ENCODE measurements at places on chromosomes 5 and 9.

DNA sequence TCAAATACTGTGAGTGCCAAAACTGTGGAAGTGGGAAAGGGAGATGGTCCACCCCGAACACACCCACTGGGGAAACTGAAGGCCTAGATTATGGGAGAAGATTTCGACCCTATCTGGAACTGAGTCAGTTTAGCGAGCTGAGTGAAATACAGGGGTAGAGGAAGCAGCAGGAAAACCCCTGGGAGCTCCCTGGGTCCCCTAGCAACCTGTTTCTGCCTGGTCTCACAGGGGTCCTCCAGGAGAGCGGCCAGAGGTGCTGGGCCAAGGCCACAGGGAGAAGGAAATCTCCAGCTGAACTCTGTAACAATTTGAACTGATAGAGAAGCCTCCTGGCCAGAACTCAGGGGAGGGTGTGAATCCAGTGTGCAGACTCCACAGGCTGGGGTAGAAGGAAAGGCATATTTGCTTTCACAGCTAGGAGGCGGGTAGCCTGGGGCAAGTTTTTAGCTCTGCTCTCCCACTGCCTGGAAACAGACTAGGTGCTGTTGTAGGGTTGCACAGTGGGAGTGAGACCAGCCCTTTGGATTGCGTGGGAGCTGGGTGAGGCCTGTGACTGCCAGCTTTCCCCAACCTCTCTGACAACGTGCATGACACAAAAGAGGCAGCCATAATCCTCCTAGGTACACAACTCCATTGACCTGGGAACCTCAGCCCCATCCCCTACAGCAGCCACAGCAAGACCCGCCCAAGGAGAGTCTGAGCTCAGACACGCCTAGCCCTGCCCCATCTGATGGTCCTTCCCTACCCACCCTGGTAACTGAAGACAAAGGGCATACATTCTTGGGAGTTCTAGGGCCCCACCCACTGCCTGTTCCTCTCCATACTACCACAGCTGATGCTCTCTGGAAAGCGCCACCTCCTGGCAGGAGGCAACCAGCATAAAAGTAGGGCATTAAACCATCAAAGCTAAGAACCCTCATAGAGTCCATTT, 78.8 kb upstream of the GPBP1 start:
- DNase-seq = no peak

- peak; percentile 25 for DNase-seq
Measured at GRCh38 chr9:121992571-121993212, 100.4 kb downstream of the TTLL11 start.

DNA sequence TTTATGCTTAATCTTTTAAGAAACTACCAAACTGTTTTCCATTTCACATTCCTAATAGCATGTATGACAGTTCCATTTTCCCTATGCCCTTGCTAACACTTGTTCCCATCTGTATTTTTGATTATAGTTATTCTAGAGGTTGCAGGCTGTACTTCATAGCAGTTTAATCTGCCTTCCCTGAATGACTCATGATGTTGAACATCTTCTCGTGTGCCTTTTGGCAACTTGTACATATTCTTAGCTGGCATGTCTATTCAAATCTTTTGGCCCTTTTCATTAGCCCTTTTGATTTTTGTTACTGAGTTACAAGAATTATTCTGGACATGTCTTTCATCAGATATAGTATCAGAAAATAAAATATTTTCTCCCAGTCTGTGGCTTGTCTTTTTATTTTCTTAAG, 320.3 kb downstream of the DIRAS2 start:
- no peak for DNase-seq

GRCh38 chr9:6049798-6050197, 34.4 kb upstream of the RANBP6 start:
- no peak for DNase-seq

DNA sequence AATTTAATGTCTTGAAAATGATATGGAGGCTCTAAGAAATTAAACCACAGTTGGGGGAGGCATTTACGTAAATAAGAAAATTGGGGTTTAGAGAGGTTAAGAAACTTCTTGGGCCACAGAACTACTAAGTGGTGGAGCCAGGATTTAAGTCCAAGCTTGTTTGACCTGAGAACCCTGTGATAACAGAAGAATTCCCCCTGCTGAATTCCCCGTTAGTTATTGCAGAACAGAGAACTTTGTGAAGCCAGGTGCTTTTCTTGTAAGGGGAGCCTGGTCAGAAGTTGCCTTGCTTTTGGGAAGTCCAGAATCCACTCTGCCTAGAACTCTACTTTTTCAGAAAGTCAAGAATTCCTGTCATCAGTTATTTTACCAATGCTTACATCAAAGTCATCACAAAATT, 309.3 kb upstream of the SEMA6A start:
- no peak for DNase-seq

DNA sequence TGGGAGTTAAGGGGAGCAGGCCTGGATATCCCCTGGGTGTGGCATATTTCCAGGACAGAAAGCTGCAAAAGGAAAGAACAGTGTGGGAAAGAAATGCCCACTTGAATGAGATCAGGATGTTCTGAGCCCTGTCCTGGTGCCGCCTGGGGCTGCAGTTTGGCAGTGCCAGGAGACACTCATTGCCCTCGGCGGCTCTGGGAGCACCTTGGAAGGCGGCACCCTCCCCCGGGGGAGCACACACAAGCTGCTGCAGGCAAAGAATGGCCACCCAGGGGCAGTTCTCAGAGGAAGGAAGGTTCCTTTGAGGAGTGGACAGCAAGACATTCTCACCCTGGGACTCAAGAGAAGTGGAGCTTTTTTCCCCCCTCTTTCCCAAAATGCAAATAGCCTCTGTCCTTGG, 305.3 kb downstream of the NTRK2 start:
- DNase-seq = no peak

DNA sequence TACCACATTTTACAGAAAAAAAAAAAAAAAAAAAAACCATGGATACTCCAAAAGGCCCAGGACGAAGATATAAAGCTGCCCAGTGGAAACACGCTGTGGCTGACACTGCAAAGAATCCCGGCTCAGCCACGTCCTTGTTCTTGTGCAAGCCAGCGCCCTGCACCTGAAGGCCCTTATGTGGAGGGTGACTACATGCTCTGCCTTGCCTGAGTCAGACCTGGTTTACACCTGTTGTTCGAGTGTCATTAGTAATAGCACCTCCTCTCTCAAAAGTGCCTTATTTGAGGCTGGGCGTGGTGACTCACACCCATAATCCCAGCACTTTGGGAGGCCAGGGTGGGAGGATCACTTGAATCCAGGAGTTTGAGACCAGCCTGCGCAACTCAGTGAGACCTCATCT, 54.3 kb upstream of the ZSWIM6 start:
- no peak for DNase-seq

DNA sequence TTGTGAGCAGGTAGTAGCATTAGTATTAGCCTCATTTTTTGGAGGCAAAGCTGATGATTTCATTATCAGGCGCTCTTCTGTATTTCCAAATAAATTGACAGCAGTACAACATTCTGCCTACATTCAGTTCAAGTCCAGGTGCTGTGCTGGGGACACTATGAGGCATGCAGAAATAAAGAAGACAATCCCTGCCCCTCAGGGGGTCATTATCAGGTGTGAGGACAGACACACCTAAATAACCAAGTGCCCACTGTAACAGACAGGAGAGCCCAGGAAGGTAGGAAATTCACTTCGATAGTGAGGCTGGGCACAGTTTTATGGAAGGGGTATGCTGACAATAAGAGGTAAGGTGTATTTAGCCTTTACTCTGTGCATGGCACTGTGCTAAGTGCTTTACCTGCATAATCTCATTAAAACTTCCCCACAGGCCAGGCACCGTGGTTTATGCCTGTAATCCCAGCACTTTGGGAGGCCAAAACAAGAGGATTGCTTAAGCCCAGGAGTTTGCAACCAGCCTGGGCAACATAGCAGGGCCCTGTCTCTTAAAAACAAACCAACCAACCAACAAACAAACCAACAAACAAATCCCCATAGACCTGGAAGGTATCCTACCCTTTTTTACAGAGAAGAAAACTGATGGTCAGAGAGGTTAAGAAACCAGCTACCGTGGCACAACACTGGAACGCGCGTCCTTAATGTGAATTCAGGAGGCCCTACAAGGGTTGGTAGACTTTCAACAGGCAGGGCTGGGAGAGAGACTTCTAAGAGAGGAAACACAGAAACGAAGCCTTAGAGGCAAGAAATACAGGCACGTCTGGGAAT, 17.5 kb upstream of the GPX3 start:
- no peak for DNase-seq

DNA sequence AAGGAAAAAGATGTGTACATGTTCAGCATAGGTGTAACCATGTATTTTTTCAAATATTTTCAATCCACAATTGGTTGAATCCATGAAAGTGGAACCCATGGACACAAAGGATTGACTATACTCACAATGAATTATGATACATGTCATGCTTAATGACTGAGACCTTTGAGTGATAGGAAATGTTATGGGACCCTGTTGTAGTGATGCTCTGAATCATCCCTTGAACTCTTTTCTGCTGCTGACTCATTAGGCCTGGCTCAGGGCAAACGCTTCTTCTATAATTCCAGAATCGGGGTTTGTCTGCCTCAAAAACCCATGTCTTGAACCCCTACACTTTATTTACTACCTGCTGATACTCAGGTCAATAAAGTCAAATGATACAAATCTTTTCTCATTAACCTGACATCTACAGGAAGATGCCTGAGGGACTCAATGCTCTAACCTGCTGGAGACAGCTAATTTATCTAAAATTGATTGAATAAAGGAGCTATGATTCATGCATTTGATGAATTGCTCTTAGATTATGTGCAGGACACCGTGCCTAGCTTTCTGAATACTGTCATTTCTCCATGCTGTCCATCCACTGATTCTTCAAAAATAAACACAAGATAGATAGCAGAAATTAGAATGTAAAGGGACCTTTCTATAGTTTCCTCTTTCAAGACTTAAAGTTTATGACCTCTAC, 260.1 kb downstream of the PRELID2 start:
- no peak for DNase-seq

- DNase-seq = no peak
Measured at GRCh38 chr9:12784461-12785259, 9.8 kb downstream of the LURAP1L start.

DNA sequence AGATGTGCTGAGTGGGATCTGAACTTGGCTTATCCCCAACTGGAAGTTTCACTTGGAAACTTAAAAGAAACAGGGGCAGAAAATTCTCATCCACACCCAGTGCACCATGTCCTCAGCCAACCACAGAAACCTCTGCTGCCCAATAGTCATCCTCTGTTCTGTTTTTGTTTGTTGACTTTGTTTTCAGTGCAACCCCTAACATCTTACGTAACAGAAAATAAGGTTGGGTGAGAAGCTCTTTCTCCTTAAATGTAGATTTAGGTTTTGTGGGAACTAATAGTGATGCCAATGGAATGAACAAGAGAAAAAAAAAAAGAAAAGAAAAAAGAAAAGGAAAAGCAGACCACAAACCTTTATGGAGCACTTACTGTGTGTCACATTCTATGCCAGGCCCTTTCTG, 262.8 kb downstream of the PAPPA start:
- DNase-seq = no peak

GRCh38 chr5:38905516-38905915, 59.7 kb downstream of the OSMR start:
- DNase-seq = no peak

DNA sequence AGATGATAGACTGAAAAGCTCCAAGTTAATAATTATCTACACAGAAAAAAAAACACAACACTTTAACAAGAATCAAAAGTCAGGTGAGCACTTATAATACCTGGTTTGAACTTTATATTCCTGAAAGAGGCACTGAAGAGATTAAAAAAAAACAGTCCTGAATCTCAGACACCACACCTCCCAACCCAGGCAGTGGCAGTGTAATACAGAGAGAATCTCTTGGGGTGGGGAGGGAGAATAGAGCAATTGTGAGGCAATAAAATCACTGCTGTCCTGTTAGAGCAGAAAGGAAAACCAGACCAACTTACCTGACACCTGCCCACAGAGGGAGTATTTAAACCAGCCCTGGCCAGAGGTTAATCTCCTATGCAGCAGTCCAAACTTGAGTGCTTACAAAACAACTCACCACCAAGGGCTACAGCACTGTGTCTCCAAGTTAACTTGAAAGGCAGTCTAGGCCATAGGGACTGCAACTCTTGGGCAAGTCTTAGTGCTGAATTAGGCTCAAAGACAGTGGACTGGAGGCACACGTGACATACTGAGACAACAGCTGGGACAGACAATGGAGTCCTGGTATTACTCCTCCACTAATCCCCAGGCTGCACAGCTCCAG, 54.2 kb downstream of the SLCO4C1 start:
- DNase-seq = no peak

DNA sequence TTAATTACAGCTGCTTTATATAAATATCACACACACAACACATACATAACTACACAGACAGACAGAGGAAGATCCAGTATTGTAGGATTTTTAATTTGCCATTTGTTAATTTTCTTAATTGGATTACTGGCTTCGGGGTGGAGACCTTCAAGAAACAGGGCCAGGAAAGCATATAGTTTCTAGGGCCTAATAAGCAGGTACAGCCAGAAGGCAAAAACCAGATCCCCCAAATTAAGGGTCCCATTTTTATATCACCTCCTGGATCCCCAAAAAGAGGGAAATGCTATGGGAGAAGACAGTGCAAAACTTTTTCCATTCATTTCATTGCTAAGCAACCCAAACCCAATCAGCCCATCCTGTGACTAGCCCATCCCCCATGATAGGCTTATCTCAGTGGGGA, 373.3 kb upstream of the FAM174A start:
- no peak for DNase-seq

GRCh38 chr5:133142782-133143181, 91.0 kb downstream of the HSPA4 start:
- DNase-seq = no peak

- no peak for DNase-seq
Measured at GRCh38 chr5:130462516-130462915, 558.3 kb downstream of the CHSY3 start.

DNA sequence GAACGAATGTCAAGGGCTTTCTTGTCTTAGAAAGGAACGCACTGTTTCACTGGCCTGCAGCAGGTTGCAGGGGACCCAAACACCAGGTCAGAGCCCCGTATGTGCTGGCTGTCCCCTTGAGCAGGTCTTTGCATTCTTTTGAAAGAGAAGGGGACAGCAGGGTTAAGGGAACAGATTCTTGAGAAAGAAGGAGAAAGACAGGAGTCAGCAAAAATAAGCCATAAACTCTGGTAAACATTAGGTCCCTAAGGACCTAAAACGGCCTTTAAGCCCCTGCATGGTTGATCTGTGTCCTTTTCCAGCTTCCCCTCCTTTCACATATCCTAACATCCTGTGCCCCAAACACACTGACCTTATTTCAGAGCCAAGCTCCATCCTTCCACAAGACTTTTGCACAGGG, 190.8 kb upstream of the ADRA1B start:
- no peak for DNase-seq

- no peak for DNase-seq
Measured at GRCh38 chr9:2936221-2936620, 92.3 kb upstream of the PUM3 start.
